Activated naive CD8-positive, alpha-beta T cell treated with anti-CD3 and anti-CD28 coated beads, Interleukin-2, amount 50 U/mL, for 24 hours (primary cell): ENCODE measurements at places on chromosomes 2 and 18.

DNA sequence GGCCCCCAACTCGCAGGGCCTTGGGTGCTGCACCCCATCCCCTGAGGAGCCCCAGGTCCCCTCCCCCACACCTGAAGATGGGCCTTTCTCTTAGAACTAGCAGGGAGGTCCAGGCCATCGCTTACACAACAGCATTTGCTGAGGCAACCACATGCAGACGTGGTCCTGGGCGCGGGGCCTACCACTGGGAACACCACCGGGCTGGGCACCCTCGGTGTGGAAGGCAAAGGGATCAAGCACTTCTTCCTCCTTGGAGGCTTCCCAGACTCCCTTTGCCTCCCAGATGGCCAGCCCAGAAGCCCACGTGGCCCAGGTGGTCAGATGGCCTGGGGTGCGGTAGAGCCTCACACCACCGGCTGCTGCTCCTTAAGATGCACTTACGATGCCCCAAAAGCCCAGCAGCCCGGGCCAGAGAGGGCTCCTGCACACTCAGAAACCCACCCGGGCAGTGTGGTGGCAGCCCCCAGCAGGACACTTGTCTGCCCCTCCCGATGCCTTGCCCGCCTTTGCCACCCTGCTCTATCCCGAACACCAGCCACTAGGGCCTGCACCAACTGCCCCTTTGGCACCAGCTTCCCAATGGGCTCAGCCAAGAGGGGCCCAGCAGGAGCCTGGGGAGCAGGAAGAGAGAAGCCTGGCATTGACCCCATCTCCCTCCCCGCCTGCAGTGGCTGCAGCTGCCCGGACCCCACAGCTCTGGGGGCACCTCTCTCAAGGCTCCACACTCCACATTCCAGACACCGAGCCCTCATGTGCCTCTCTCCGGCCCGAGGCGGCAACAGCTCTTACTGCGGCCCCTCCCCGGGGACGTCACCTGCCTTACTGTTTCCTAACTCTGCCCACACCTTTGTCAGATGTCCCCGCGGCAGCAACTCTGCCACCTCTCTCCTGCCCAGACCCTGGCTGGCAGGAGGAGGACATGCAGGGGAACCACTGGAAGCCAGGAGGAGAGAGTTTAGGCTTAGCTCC, 13.9 kb upstream of the MLPH start:
- no peak for DNase-seq

GRCh38 chr18:79507546-79508480, 112.1 kb downstream of the NFATC1 start:
- DNase-seq = peak; percentile 60

DNA sequence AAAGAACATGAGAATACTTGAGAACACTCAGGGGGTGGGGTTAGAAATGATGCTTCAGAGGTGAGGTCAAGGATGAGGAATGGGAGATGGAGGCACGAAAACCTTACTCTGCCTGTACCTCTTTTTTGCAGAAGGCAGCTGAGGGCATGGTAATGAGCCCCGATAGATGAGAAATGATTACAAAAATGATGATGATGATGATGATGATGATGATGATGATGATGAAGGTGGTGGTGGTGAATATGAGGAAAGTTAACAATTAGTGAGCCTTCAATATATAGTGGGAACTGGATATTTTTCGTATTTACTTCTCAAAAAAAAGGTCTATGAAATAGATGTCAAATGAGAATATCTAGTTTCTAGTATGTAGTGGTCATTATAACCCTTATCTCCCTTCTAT, 584.3 kb downstream of the EPHA4 start:
- no peak for DNase-seq

GRCh38 chr18:54916507-54916906, 42.8 kb downstream of the CCDC68 start:
- no peak for DNase-seq

- DNase-seq = no peak
Measured at GRCh38 chr2:128308284-128308731, 10.4 kb downstream of the HS6ST1 start.
